ENCODE measurements at places on chromosomes 4 and X. TPM values are rescaled to one million over a fixed set of nuclear protein-coding genes. Genes with fewer than 3 reads are reported as not detected.

Gene TASL
- total RNA-seq, result not detected

Gene SORBS2
- 35.2 TPM for total RNA-seq

Gene CT83
- total RNA-seq, result not detected

Gene TNMD
- total RNA-seq, result not detected

Gene ZAR1
- total RNA-seq, result not detected

Gene HHIP
- not detected for total RNA-seq

Gene KLB
- total RNA-seq, result not detected

Gene TIGD4
- 3.9 TPM for total RNA-seq

Gene KCNE5
- not detected for total RNA-seq

Gene USP17L17
- not detected for total RNA-seq

Gene PAGE2B
- not detected for total RNA-seq

- H3K4me1 ChIP-seq, result no peaks in the 10 kb centered on the region
- no peak overlapping the region for H3K4me3 ChIP-seq
- H3K36me3 ChIP-seq, result no peaks in the 10 kb centered on the region
- no peaks in the 10 kb centered on the region for H3K27me3 ChIP-seq
Measured at GRCh38 chr4:7183161-7183560, 9.2 kb upstream of the SORCS2 start.

GRCh38 chr4:72063726-72064125 is 31.9 kb downstream of the NPFFR2 start:
- no peak overlapping the region for H3K4me3 ChIP-seq
- no peak for DNase-seq
- no peaks in the 10 kb centered on the region for H3K36me3 ChIP-seq
- no peak overlapping the region for H3K27ac ChIP-seq

DNA sequence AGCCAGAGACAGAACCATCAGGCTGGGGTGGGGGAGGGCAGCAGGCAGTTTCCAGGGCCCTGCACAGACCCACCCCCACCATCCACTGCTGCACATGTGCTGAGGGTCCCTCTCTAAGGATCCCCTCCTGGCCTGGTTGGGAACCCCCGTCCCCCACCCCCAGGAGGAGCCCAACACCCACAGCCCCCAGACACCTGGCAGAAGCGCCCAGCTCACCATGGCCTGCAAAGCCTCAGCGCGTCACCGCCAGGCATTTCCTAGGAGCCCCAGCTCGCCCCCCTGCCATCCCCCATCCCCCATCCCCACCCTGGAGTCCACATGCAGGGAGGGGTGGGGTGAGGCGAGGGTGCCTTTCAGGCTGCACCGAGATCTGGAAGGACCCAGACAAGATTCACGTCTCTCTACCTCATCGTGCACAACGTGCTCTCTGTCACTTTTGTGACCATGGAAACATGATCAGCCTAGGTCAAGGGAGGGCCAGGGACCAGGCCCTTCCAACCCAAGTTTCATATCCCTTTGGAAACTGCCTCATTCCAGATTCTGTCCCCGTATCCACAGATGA is 9.3 kb downstream of the MXD4 start:
- H3K27me3 ChIP-seq, result no peaks in the 10 kb centered on the region
- H3K4me3 ChIP-seq, result no peak overlapping the region
- H3K27ac ChIP-seq, result no peak overlapping the region
- DNase-seq, result no peak
- H3K36me3 ChIP-seq, result no peaks in the 10 kb centered on the region
- H3K4me1 ChIP-seq, result peaks cover 9% of the 10 kb centered on the region

DNA sequence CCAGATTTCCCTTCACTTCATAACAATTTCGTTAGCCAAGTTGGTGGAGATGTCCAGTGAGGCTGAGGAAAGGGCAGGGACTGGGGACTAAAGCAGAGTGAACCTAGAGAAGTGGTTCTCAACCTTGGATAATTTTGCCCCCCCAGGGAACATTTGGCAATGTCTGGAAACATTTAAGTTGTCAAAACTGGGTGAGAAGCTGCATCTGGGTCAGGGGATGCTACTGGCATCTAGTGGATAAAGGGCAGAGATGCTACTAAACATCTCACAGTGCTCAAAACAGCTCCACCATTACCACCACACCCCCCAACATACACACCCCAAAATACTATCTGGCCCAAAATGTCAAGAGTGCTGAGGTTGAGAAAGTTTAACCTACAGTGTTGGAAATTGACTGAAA is 32.0 kb upstream of the FGF16 start:
- no peak overlapping the region for H3K27ac ChIP-seq
- H3K27me3 ChIP-seq, result no peaks in the 10 kb centered on the region
- H3K4me1 ChIP-seq, result no peaks in the 10 kb centered on the region
- no peak overlapping the region for H3K4me3 ChIP-seq
- no peaks in the 10 kb centered on the region for H3K36me3 ChIP-seq

DNA sequence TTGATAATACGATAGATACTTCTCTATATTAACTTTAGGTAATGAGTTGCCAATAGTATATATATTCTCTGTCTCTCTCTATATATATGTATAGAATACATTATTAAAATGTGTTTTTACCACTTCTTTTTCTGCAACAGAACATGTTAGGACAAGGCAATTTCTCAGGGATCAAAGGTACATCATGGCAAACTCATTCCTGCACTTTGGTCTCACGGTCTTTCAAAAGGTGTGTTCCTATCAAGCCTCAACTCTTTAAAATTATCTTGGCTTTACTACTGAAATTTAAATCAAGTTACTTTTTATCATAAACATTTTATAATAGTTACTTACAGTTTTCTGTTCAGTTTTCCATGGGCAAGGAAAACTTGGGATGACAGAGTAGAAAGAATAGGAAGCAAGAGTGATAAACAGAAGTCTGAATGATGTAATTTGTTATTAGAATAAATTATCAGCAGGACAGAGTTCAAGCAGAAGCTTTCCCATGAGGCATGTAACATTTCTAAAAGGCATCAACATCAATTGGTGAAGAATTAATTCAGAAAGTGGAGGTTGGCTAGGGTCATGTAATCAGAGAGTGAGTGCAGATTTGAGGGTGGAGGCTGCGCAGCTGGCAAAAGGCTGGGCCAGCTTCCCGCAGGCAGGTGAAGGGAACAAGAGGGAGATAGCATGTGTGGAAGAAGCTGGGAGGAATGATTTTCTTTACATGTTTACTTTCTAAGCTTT is 59.7 kb upstream of the LRAT start:
- H3K4me1 ChIP-seq, result no peaks in the 10 kb centered on the region
- no peaks in the 10 kb centered on the region for H3K27me3 ChIP-seq
- DNase-seq, result no peak
- H3K36me3 ChIP-seq, result no peaks in the 10 kb centered on the region

DNA sequence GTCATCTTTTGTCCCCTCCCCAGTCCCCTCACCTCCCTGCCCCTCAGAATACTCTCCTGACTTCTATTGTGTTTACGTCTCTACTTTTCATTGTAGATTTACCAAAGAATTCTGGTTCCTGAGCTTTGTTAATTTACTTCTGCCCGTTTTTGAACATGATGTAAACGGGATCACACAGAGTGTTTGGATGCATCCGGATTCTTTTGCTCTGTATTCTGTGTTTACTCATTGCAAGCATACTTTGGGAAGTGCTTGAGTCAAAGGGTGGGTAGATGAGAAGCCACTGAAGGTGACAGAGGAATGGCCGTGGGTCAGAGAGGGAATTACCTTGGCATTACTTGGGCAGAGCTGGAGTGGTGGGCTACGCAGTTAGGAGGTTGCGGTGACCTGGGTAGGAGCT is 18.0 kb downstream of the CLCN4 start:
- DNase-seq, result no peak
- no peaks in the 10 kb centered on the region for H3K27me3 ChIP-seq
- no peaks in the 10 kb centered on the region for H3K36me3 ChIP-seq
- H3K4me1 ChIP-seq, result no peaks in the 10 kb centered on the region

GRCh38 chr4:135672202-135672601 is 1470.6 kb upstream of the PABPC4L start:
- no peaks in the 10 kb centered on the region for H3K36me3 ChIP-seq
- no peaks in the 10 kb centered on the region for H3K4me1 ChIP-seq
- no peaks in the 10 kb centered on the region for H3K27me3 ChIP-seq
- DNase-seq, result no peak

DNA sequence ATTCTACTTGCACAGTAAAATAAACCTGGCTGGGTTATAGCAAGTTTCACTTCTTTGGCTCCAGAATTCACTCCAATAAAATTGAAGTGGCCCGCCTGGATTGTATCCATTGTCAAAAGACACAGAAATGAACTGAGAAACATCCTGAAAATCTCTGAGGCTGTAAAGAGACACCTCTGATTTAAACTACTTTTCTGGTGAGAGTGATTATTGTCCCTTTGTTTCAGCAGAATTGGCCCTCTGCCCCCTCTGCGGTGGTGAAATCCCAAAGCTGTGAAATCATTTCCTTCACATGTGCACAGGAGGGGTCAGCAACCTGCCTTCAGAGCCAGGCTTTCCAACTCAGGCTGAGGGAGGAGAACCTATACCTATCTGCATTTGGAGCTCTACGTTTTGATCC is 23.0 kb downstream of the GAB3 start:
- H3K4me1 ChIP-seq, result peaks cover 4% of the 10 kb centered on the region
- no peaks in the 10 kb centered on the region for H3K27me3 ChIP-seq
- DNase-seq, result peak; percentile 72
- peak overlapping the region; percentile 65 for H3K27ac ChIP-seq
- no peak overlapping the region for H3K4me3 ChIP-seq

DNA sequence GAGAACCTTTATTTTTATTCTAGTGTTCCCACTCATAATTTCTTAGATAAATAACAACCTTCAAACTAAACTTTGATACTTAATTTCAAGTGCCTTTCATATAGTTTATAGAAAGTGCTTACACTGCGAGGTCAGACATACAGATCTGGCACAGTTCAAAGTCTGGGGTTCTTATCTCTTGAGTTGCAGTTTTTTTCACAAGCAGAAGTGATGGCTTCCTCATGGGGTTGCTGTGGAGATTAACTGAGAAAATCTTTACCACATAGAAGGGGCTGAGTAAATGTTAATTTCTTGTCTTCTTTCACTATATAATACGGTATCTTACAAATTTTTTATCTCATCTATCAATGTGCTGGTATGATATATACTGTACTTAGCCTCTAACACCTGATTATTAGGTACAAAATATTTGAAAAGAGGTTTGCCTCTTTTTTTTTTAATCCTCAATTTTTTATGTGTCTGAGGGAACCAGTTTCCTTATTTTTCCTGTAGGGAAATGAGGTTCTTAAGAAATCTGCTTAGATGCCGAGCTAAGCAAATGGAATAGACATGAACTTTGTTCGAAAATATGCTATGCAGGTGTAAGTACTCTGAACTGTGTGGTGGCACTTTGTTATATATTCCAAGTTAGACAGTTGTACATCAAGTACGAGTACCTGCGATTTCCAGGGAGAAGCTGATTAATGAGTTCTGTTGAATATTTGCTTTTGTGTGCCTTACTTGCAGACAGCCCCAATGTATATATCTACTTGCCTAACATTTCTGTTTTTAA is 3.3 kb downstream of the ING2 start:
- H3K4me1 ChIP-seq, result no peaks in the 10 kb centered on the region
- no peak for DNase-seq
- peaks cover 2% of the 10 kb centered on the region for H3K36me3 ChIP-seq
- no peak overlapping the region for H3K27ac ChIP-seq
- no peaks in the 10 kb centered on the region for H3K27me3 ChIP-seq
- H3K4me3 ChIP-seq, result no peak overlapping the region

DNA sequence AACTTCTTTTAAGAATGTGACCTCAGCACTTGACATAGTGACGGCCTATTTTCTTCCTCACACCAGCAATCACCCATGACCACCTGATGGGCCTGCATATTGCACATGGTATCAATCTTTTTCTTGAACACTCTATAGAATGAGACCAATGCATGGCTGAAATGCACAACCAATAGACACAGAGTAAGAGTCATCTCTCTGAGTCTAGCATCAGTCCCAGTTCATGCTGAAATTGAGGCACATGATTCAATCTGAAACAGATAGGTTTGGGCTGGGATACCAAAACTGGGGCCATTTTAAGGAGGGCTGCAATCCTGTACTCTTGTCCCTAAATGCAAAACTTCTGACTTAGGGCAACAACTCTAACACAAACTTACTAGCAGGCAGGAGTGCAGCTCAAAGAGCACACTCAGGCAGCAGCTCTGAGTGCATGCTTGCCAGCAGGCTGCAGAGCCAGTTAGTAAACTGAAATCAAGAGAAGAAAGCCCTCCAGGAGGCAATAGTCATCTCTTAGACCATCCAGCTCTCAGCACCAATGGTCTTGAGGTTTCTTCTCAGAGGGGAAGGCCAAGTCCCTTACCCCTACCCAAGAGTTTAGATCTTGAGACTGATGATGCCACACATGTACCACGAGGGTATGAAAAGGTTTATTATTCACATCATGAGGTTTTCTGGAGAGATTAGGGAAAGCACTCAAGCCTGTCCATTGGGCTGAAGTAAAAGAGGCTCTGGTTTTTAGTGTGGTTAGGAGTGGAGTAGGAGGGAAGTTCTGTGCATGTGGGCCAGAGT is 24.7 kb upstream of the GPR101 start:
- no peaks in the 10 kb centered on the region for H3K4me1 ChIP-seq
- H3K27me3 ChIP-seq, result no peaks in the 10 kb centered on the region

GRCh38 chr4:12389604-12390003 is 960.9 kb upstream of the HS3ST1 start:
- H3K36me3 ChIP-seq, result no peaks in the 10 kb centered on the region
- DNase-seq, result no peak
- H3K4me3 ChIP-seq, result no peak overlapping the region

- no peaks in the 10 kb centered on the region for H3K36me3 ChIP-seq
- no peak for DNase-seq
- H3K27me3 ChIP-seq, result no peaks in the 10 kb centered on the region
- peaks cover 6% of the 10 kb centered on the region for H3K4me1 ChIP-seq
Measured at GRCh38 chr4:70739496-70740337, 18.0 kb downstream of the RUFY3 start.

DNA sequence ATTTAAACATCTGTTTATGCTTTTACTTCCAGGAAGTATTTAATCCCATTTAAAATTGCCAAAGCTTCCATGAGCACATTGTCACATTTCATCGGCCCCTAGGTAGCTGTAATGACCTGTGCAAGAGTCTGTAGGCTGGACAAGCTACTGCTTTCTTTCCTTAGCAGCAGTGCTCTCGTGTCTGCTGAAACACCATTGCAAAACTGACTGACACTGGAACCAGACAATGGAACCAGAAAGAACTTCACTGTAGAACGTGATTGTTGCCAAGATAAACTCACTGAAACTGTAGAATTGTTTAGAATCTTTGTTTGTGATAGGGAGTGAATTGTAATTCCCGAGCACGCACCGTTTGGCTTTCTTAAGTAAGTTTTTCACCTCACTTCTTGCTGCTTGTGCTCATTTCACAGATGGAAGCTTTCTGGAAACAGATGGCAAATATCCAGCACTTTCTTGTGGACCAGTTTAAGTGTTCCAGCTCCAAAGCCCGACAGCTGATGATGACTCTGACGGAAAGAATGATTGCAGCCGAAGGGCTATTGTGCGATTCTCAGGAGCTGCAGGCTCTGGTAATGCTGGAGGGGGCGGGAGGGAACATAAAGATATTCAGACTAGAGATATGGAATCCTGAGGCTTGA is 36.9 kb downstream of the EVC start:
- peaks cover 4% of the 10 kb centered on the region for H3K4me1 ChIP-seq
- no peak overlapping the region for H3K4me3 ChIP-seq
- H3K27me3 ChIP-seq, result no peaks in the 10 kb centered on the region
- no peaks in the 10 kb centered on the region for H3K36me3 ChIP-seq

GRCh38 chrX:106611317-106611678 is 480 bp upstream of the RADX start:
- no peaks in the 10 kb centered on the region for H3K4me1 ChIP-seq
- no peaks in the 10 kb centered on the region for H3K27me3 ChIP-seq
- DNase-seq, result no peak
- peak overlapping the region; percentile 47 for H3K4me3 ChIP-seq
- no peak overlapping the region for H3K27ac ChIP-seq
- H3K36me3 ChIP-seq, result no peaks in the 10 kb centered on the region
